Glutamatergic neuron (in vitro differentiated cells): ENCODE measurements at places on chromosomes 3 and 15. TPM values are rescaled to one million over a fixed set of nuclear protein-coding genes. Genes with fewer than 3 reads are reported as not detected.

DNA sequence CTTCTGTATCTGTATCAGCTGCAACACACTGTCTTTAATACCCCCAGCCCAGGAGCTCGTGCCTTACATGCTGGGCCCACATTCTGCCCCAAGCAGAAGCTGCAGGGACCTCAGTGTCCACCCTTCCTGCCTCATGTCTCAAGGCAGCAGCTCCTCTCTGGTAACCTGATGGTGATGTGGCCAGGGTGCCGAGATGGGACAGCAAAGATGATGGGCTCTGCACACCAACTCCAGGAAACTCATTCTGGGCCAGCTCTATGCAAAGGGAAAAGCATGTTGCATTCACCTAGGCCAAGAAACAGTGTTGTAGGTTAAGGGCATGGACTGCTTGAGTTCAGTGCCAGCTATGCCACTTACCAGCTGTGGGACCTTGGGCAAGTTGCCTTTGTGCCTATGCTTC is 79.5 kb upstream of the PRR23C start:
- H3K27me3 ChIP-seq: peaks cover 6% of the 10 kb centered on the region
- no peak overlapping the region for H3K27ac ChIP-seq
- H3K4me3 ChIP-seq: no peak overlapping the region
- H3K4me1 ChIP-seq: peaks cover 11% of the 10 kb centered on the region
- no peak for DNase-seq
- H3K36me3 ChIP-seq: no peaks in the 10 kb centered on the region

GRCh38 chr3:30908456-30909037 is 14.1 kb upstream of the GADL1 start:
- no peaks in the 10 kb centered on the region for H3K36me3 ChIP-seq
- H3K4me3 ChIP-seq: no peak overlapping the region
- no peaks in the 10 kb centered on the region for H3K27me3 ChIP-seq
- no peak for DNase-seq

- DNase-seq: no peak
- no peak overlapping the region for H3K4me3 ChIP-seq
- no peaks in the 10 kb centered on the region for H3K36me3 ChIP-seq
- peaks cover 11% of the 10 kb centered on the region for H3K4me1 ChIP-seq
- H3K27me3 ChIP-seq: peaks cover 2% of the 10 kb centered on the region
- H3K27ac ChIP-seq: no peak overlapping the region
Measured at GRCh38 chr3:195738274-195739044, 17.7 kb downstream of the MUC20 start.

DNA sequence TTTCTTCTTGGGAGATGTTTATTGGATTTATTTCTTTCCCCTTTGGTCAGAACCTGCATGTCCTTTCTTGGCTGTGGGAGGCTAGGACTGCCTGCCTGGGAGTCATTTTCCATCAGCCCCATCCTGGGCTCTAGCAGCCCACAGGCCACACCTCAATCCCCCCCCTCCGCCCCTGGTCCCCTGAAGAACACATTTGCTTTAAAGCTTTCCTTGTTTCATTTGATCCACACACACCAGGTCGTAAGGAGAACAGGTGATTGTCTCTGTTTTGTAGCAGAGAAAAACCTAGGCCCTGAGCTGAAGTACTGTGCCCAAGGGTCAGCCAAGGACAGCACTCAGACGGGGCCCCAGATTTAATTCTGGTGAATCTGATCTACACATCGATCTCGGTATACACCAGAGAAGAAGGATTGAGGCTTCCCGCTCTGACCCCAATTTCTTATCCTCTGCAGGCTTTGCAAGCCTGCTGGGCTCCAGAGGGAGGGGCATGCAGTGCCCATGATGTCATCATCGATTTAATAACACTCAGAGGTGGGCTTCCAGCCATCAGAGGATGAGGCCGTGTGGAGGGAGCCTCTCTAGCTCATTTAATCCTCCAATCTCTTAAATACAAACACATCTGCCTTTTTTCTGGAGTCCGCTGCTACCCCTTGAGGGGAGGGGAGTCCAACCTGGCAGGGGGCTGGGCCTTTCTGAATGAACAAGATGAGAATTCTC is 1.7 kb upstream of the CLN6 start:
- no peak for DNase-seq
- H3K4me1 ChIP-seq: peaks cover 14% of the 10 kb centered on the region
- no peaks in the 10 kb centered on the region for H3K36me3 ChIP-seq
- peaks cover 7% of the 10 kb centered on the region for H3K27me3 ChIP-seq

DNA sequence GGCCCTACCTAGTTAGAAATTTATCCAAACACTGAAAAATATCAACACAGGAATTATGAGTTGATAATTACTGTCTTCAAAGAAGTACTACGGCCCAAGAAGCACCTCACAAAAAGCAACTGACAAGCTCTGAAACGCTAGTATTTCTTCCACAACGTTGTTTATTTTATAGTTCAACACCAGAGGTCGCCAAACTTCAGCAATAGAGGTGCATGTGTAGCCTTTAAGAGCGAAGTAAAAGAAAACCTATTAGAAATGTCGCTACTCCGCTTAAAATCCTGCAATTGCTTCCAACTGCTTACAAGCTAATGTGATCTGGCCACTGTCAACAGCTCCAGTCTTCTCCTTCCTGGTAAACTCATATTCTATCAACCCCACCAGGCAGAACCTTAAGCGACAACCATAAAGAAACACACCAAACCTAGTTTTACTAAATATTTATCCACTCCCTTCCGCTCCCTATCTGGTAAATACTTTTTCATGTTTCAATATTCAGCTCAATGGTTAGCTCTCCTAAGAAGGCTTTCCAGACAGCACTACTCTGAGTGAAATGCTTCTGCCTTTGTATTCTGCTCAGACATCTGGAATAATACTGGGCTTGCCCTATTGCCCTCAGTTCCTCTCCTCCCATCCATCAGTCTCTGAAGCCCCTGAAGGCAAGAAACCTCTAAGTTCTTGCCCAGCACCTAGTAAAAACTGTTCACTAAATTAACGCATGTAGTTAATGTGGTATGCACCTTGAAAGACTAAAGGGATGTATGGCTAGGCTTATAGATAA is 110.2 kb downstream of the NR1I2 start:
- H3K4me1 ChIP-seq: peaks cover 5% of the 10 kb centered on the region
- no peaks in the 10 kb centered on the region for H3K27me3 ChIP-seq
- no peak overlapping the region for H3K27ac ChIP-seq
- peaks cover 12% of the 10 kb centered on the region for H3K36me3 ChIP-seq
- peak; percentile 21 for DNase-seq
- no peak overlapping the region for H3K4me3 ChIP-seq

- H3K27ac ChIP-seq: no peak overlapping the region
- peaks cover 15% of the 10 kb centered on the region for H3K27me3 ChIP-seq
- peaks cover 2% of the 10 kb centered on the region for H3K4me1 ChIP-seq
- no peak overlapping the region for H3K4me3 ChIP-seq
- DNase-seq: no peak
- H3K36me3 ChIP-seq: no peaks in the 10 kb centered on the region
Measured at GRCh38 chr3:50150404-50150750, 4.7 kb upstream of the SEMA3F start.

DNA sequence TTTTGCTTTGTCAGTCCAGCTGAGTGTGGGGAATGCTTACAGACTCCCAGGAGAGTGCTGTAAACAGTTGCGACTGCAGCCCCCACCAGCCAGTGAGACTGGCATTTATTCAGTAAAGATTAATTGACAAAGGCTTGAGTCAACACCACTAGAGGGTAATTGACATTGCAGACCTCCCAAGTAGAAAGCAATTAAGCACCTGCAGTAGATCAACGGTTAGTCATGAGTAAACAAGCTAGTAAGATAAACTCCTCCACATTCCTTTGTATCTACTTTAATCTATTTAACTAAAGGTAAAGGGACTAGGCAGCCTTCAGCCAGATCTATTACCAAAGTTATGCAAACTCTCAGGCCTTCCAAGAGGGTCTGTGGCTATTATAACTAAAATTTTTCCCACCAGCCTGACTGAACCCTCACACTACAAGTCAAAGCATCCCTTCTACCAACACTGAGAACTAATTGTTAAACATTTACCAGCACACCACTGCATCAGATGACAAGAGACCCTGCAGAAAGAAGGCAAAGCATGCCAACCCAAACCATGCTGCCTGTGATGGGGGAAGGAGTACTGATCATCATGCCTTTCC is 30.5 kb upstream of the GALNT15 start:
- H3K36me3 ChIP-seq: peaks cover 31% of the 10 kb centered on the region
- no peaks in the 10 kb centered on the region for H3K27me3 ChIP-seq
- DNase-seq: no peak
- H3K27ac ChIP-seq: no peak overlapping the region
- H3K4me3 ChIP-seq: no peak overlapping the region

GRCh38 chr3:77158730-77159581 is 119.1 kb downstream of the ROBO2 start:
- no peak for DNase-seq
- peaks cover 35% of the 10 kb centered on the region for H3K4me1 ChIP-seq
- H3K27ac ChIP-seq: no peak overlapping the region

- no peaks in the 10 kb centered on the region for H3K27me3 ChIP-seq
- no peak overlapping the region for H3K27ac ChIP-seq
- no peak for DNase-seq
- H3K36me3 ChIP-seq: no peaks in the 10 kb centered on the region
- H3K4me3 ChIP-seq: no peak overlapping the region
- H3K4me1 ChIP-seq: peaks cover under 1% of the 10 kb centered on the region
Measured at GRCh38 chr3:161409069-161409468, 37.8 kb upstream of the SPTSSB start.

GRCh38 chr15:91255670-91256192 is 155.7 kb downstream of the SV2B start:
- no peaks in the 10 kb centered on the region for H3K4me1 ChIP-seq
- H3K36me3 ChIP-seq: no peaks in the 10 kb centered on the region
- no peak overlapping the region for H3K4me3 ChIP-seq
- no peak for DNase-seq
- no peak overlapping the region for H3K27ac ChIP-seq

DNA sequence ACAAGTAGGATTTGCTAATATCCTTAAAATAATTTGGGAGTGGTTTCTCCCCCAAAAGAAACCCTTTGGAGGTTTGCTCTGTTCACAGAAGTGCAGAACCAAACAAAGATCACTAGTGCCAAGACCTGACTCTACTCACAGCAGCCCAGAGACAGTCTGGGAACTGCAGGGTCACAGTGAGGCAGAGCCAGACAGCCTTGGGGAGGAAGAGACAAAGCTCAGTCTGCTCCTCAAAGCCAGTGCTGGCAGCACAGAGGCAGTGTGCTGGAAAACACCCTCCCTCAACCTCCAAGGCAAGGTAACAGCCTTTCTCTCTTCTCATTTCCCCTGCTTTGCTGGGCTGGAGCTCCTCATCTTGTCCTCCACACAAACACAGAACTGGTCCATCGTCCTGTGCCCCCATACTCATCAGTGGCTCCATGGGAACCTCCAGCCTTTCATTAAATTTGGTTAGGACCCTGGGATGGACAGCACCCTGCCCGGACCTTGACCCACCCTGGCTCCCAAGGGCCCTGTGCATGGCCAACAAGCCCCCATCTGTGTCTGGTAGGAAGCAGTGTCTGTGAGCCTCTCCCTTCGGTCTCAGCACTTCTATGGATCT is 12.6 kb downstream of the RAB6B start:
- no peak for DNase-seq
- peaks cover 13% of the 10 kb centered on the region for H3K27me3 ChIP-seq
- H3K27ac ChIP-seq: no peak overlapping the region

GRCh38 chr3:119170821-119171220 is 2.6 kb upstream of the UPK1B start:
- no peak overlapping the region for H3K27ac ChIP-seq
- no peaks in the 10 kb centered on the region for H3K4me1 ChIP-seq
- peaks cover under 1% of the 10 kb centered on the region for H3K36me3 ChIP-seq
- DNase-seq: no peak
- no peak overlapping the region for H3K4me3 ChIP-seq

- H3K4me3 ChIP-seq: no peak overlapping the region
- DNase-seq: no peak
- H3K4me1 ChIP-seq: peaks cover 15% of the 10 kb centered on the region
Measured at GRCh38 chr3:177444696-177445095, 247.4 kb upstream of the TBL1XR1 start.

GRCh38 chr15:70254311-70254869 is 156.7 kb upstream of the TLE3 start:
- H3K4me3 ChIP-seq: no peak overlapping the region
- DNase-seq: no peak
- peaks cover 7% of the 10 kb centered on the region for H3K36me3 ChIP-seq
- H3K27me3 ChIP-seq: peaks cover 12% of the 10 kb centered on the region
- no peak overlapping the region for H3K27ac ChIP-seq

Gene MAPKAPK3
- total RNA-seq: 10.7 TPM

Gene ARRDC4
- total RNA-seq: 16.9 TPM

Gene GCHFR
- 5.0 TPM for total RNA-seq

Gene CLDN1
- total RNA-seq: not detected

Gene PATL2
- total RNA-seq: not detected

Gene CLRN1
- total RNA-seq: not detected

Gene CLDN11
- 0.44 TPM for total RNA-seq

Gene DNASE1L3
- total RNA-seq: 0.96 TPM
